ENCODE measurements at places on chromosomes 13 and 19.

DNA sequence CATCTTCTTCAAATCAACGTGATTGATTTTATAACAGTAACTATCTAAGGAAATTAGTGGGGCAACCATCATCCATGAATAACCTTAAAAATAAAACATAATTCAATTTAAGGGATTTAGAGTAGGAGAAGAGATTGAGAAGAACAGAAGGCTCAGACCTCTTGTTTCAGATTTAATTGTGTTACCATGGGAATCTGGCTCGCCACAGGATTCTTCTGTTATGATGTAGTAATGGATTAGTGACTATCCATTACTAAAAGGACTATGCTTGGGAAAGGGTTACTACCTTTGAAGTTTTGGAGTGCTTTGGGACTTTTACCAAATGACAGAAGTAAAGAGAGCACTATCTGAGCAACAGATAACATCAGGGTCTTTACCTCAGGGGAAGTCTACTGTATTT is 13.2 kb downstream of the FREM2 start:
- DNase-seq = no peak

GRCh38 chr13:104256701-104257100 is 1190.5 kb upstream of the SLC10A2 start:
- DNase-seq = no peak

DNA sequence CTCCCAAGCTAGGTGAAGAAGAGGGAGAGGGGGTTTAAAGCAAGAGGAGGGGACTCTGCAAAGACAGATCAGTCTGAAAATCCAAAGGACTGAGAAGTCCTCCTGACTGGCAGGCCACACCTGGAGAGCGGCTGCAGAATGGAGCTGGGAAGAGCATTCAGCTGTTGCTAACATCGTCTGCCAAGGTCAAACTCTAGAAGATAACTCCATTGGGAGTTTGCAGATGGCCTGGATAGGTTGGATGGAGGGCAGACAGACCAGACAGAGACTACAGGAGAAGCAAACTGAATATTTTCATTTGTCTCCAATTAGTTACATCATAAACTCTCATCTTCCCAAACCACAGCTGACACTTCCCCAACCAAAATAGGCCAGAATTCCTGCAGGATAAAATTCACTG is 19.9 kb upstream of the SHISA2 start:
- no peak for DNase-seq

GRCh38 chr13:106619688-106620555 is 52.0 kb upstream of the ARGLU1 start:
- DNase-seq = no peak

DNA sequence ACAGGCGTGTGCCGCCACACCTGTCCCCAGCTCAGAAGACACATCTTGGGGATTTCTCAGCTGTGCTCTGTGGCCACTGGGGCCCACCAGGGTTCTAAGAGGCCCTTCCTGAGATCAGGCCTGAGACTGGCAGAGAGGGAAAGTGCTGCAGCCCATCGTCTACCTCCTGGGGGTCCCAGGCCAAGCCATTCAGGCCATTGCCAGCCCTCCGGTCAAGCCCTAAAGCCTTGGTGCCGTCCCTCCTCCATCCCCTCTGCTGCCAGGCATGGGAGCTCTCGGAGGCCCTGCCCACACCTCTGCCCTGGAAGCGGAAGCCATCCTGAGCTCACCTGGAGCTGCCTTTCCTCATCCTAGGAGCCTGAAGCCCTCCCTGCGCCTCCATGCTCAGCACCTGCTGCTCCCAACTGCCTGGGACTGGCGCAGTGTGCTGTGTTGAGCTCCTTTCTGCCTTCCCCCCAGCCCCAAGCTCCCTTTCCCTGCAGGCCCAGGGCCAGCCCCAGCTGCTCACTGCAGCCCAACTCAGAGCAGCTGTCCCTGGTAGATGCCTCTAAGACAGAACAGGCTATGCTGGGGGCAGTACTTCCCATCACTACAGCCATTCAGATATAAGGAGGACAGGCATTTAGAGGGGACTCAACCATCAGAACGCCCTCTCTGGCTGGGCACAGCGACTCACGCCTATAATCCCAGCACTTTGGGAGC is 2.9 kb downstream of the SLC7A9 start:
- no peak for DNase-seq

DNA sequence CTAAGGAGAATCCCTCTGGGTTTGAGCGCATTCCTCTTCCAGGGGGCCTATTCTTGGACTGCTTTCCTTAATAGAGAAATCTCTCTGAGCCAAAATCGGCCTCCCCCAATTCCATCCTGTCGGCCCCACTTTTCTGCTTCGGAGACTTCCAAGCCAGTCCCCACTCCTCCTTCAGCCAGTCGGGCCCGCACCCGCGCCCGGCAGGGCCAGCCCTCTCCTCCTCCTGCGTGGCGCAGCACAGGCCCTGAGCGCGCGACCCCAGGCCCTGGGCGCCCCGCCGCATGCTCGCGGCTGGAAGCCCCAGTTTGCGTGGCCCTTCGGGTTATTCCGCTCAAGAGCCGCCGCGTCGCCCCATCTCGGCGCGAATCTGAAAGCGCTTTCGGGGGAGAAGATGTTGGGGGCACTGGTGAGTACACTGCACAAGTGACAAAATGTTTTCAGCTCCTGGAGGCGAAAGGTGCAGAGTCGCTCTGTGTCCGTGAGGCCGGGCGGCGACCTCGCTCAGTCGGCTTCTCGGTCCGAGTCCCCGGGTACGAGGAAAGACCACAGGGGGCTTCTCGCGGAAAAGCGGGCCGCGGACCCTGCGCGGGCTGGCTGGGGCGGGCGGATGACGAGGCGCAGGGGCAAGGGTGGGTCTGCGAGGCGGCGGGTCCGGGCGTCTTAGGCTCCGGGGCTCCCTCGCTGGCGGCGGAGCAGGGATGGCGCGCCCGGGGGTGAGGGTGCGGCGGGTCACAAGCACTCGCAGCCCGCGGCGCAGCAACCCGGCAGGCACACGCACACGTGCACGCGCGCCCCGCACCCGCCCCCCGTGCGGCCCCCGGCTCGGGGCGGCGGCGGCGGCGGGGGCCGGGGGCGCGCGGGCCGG is at the start of gene IL17D:
TSS of gene IL17D (plus strand) at position 785 of the 865 bp plus-strand sequence. CDS start 303 bp downstream, outside the sequence.
- no peak for DNase-seq

GRCh38 chr13:100522618-100523309 is 65.8 kb downstream of the GGACT start:
- no peak for DNase-seq

- DNase-seq = no peak
Observed at GRCh38 chr19:1921825-1922224, 16.6 kb downstream of the ADAT3 start.

- no peak for DNase-seq
Observed at GRCh38 chr19:55015126-55015525, 22.9 kb downstream of the GP6 start.

DNA sequence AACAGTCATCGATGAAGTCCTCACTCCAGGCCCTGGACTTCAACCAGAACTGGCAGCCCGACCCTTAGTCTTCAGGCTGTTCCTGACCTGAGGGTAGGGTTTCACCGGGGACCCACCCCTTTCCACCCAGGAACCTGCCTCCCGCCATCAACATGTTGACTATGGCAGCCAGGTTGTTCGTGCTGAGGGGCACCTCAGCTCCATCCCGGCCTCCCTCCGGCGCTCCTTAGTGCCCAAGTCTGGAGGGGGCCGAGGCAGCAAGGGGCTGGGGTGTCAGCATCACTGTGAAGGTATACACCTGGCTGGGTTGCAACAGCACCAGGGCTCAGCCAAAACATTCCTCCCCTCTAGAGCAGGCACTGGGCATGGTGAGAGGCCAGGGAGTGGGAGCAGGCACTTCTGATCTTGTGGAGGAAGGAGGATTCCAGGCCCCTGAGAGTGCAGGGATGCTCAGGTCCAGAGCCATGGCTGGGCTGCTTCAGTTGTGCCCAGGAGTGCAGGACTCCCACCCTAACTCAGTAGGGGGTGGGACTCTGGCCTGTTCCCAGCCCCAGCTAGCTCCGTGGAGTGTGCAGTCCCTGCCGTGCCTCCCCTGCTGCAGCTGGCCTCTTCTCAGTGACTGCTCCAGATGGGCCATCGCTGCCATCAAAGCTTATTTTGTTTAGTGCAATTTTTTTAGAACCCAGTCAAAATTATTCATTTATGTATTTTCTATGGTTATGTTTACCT is 1445.9 kb downstream of the PCDH9 start:
- DNase-seq = no peak

GRCh38 chr19:14826006-14826405 is 9.0 kb downstream of the OR7A5 start:
- DNase-seq = no peak

DNA sequence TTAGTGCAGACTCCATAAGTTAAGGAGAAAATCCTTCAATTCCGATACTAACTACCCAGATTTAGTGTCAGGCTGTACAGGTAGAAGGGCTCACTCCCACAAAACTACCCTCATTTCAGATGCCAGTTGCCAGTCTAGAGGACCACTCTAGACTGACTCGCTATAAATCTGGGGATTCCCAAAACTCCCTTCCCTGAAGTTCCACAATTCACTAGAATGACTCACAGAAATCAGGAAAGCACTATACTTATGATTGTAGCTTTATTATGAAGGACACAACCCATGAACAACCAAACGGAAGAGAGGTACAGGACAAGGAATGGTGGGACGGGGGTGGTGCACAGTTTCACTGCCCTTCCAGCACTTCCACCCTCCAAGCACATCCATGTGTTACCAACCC is 321.2 kb downstream of the DIAPH3 start:
- no peak for DNase-seq

GRCh38 chr13:76667551-76667950 is 218.7 kb downstream of the KCTD12 start:
- no peak for DNase-seq

GRCh38 chr13:59408738-59409137 is 755.0 kb downstream of the DIAPH3 start:
- no peak for DNase-seq

All from SW 1271 (cell line).